ENCODE measurements at places on chromosomes 4 and X.

DNA sequence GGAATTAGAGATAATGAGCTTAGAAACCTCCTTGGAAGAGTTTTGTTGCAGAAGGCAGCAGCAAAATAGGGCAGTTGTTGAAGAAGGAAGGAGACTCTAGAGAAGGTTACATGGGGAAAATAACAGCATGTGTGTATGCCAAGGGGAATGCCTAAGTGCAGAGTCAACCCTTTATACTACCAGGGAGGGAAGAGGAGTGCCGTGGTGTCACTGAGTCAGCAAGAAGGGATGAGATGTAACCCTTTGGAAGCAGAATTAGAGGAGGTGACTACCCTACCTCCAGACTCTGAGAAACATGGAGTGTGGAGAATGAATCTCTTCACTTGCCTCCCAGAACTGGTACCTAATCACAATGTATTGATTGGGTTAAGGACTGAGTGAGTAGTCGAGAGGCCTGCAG is 6.7 kb upstream of the GABRE start:
- peak; percentile 64 for DNase-seq

GRCh38 chr4:125198916-125199315 is 115.8 kb upstream of the FAT4 start:
- DNase-seq: peak; percentile 23

- peak; percentile 9 for DNase-seq
Observed at GRCh38 chr4:47913861-47914219, 543 bp downstream of the NFXL1 start.

DNA sequence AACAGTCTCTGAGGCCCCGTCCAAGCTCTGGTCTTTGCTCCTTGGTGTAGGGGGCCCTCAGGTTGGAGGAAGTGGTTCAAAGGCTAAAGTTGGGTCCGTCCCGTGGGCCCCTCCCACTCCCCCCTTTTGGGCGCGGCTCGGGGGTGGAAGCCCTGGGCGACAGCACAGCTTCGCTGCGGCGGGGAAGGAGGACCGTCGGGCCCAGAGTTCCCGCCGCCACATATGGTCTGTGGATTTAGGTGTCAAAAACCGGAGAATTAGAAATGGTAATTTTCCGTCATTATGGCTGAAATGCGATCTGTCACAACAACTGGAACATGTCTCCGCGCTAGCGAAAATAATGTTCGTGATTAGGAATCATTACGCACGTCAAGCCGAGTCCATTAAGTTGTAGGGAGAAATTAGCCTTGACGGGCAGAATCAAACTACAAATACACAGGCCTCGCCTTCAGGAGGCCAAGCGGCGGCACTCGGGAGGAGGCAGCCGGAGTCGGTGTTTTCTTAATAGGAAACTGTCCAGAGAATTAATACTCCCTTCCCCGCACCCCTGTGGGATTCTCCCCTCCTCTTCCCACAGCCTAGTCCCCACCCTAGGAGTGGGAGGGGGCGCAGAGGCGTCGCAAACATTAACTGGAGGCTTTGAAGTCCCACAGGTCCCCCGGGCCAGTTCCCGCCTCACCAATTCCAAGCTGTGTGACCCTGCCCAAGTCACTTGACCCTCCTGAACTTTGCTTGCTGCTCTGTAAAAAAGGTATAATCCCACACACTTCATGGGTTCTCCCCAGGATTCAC is 15.0 kb downstream of the NKX3-2 start:
- DNase-seq: no peak

DNA sequence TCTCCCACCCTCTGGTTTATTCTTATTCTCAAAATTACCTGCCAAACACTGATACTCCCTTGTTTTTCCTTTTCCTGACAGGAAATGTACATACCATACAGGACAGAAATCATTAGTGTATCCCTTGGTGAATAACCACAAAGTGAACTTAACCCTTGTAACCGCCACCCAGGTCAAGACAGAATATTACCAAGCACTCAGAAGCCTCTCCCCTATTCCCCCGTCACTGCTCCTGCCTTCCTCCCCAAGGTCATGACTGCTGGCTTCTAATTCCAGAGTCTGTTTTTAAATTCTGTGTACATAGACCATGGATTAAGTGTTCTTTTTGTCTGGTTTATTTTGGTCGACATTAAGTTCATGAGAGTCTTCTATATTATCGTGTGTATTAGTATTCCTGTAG is 37.7 kb downstream of the HTT start:
- peak; percentile 88 for DNase-seq

- no peak for DNase-seq
Observed at GRCh38 chr4:54687887-54688841, 30.4 kb downstream of the KIT start.

DNA sequence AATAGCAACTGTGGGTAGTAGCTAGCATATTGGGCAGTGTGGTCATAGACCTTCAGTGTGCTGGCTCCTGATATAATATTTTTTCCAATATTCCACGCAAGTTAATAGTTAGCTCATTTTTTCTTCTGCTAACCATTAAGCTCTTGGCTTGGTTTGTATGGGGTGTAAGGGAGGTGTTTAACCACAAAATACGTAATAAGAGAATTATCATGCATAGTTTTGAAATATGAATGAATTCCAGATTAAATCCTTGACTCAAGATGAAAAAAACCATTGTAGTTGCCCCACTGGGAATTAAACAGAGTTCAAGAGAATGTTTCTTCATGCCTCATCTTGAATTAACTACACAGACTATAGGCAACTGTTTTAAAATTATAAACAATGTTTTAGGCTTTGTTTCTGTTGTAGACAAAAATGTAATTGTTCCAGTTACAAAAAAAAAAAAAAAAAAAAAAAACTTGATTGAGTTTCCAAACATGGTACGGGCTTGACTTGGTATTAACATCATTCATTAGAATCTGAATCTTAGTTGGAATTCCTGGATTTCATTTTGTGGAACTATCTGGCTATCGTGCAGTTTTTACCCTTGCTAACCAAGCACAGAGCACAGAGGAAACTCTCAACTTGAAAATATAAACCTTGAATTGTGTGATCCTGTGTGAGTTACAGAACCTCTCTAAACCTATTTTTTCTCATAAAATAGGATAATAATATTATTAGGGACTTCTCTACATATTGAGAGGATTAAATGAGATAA is 28.4 kb downstream of the CXCL1 start:
- DNase-seq: peak; percentile 87

- no peak for DNase-seq
Observed at GRCh38 chr4:147651563-147651962, 32.4 kb downstream of the PRMT9 start.

DNA sequence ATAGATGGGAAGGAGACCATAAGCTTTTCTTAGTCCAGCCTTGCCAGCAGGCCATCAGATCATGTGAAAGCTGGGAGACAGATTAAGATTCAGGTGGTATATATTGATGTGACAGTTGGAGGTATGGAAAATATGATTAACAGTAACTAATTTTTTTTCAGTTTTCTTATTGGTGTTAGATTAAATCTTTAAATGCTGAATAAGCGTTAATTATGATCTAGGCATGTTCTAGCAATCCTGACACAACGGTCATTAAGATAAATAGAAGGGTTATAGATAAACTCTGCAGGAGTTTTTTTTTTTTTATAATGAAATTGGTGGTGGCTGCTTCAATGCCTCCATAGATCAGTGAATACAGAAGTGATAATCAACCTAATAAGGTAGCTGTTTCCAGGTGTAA is 649.5 kb upstream of the TENM3 start:
- no peak for DNase-seq

- no peak for DNase-seq
Observed at GRCh38 chrX:122418758-122419157, 765.3 kb upstream of the GRIA3 start.

- DNase-seq: peak; percentile 19
Observed at GRCh38 chr4:85423431-85423830, 51.5 kb upstream of the ARHGAP24 start.

DNA sequence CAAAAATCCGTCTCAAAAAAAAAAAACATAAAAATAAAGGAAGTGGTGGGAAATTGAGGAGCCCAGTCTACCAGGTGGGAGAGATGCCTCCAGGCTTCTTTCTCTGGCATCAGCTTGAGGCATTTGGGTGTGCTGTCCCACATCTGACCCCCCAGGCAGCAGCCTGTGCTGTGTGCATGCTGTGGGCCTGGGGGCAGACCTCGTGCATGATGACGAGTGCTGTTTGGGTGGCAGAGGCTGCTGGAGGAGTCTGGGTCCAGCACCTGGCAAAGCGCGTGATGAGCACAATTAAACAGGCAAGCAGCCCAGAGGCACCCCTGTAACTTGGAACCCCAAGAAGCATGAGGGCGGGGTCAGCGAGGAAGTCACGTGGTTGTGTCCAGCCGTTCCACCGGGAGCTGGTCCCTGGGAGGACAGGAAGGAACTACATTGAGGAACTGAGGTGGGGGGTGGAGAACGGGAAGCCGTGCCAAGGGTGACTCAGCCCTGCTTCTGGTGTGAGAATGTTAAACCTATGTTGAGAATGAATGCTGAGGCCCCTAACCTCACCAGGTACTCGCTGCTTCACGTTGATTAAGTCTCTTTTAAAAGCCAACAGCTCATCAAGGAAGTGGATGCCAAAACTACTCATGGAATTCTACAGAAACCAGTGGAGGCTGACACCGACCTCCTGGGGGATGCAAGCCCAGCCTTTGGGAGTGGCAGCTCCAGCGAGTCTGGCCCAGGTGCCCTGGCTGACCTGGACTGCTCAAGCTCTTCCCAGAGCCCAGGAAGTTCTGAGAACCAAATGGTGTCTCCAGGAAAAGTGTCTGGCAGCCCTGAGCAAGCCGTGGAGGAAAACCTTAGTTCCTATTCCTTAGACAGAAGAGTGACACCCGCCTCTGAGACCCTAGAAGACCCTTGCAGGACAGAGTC is 6.1 kb downstream of the TACC3 start:
- peak; percentile 84 for DNase-seq

DNA sequence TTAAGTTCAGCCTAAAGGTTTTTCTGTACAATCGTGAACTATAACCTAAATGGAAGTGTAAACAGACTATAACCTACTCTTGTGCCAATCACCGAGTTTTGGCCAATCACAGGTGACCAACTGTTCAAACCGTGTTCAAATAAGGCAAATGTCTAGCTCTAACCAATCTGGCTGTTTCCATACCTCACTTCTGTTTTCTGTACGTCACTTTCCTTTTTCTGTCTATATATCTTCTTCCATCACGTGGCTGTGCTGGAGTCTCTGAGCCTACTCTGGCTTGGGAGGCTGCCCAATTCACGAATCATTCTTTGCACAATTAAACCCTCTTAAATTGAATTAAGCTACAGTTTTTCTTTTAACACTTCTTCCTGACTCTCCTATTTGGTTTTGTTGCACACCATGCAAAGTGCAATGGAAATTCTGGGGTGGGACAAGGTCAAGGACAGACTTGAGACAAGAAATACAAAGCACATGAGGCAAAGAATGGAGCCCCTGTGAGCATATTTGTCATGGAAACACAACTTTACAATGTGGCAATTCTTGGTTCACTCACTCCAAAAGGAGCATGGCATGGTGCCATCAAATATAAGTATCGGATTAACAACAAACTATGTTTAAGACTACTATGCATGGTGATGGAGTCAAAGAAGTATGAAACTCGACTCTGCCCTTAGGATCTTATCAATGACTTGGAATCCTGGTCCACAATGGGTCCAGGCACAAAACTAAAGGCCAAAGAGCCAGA is 115.7 kb upstream of the FAM9B start:
- peak; percentile 24 for DNase-seq

GRCh38 chr4:29541757-29542156 is 1178.4 kb upstream of the PCDH7 start:
- no peak for DNase-seq

DNA sequence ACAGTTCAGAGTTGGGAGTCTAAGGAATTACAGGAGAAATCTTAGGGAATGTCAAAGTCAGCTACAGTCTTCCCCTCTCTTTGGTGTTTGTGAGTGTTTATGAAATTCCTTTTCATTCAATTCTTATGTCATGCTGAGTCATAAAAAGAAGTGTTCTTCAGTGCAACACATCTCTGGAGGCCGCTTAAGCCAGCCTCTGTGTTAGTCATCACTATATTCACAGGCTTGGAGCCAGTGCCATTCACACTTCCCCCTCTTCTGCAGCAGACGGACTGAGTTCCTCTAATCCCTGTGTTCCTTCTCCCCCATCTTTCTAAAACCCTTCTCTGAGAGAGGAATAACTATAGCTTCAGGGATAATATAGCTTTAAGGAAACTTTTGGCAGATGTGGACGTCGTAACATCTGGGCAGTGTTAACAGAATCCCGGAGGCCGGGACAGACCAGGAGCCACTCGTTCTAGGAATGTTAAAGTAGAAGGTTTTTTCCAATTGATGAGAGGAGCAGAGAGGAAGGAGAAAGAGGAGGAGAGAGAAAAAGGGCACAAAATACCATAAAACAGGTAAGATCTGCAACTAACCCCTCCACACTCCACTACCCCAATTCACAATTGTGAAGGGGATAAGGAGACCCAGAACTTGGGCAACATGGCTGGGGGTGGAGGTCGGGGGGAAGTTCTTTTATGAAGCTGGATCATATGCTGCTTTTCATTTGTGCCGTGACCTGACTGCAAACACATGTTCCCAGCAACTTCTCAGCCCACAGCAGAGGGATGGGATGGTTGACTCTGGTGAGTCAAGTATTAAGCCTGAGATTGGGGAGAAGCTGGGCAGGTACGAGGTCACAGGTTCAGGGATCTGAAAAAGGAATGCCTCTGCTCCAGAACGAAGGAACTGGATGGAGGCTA is at the start of gene SRPX2:
Gene SRPX2 (plus strand): TSS at position 244 of the 905 bp plus-strand sequence. CDS start 2,124 bp downstream, outside the sequence.
- peak; percentile 92 for DNase-seq

DNA sequence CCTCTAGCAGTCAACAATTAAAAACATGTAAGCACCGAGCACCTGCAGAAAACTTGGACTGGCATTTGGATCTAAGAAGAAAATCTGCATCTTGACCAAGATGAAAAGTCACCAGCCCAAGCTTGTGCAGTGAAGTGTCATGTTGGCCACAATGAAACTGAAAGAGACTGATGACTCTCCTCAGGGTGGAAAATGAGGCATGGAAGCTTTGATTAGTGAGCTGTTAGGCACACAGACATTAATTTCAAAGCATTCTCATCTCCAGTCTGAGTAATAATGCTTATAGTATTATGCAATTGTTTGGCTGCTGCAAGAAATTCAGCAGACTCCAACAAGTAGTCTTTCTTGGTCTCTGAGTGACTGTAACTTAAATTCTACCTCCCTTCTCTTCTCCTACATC is 150.1 kb downstream of the AR start:
- peak; percentile 45 for DNase-seq

GRCh38 chr4:40214661-40215418 is 18.0 kb downstream of the RHOH start:
- no peak for DNase-seq

DNA sequence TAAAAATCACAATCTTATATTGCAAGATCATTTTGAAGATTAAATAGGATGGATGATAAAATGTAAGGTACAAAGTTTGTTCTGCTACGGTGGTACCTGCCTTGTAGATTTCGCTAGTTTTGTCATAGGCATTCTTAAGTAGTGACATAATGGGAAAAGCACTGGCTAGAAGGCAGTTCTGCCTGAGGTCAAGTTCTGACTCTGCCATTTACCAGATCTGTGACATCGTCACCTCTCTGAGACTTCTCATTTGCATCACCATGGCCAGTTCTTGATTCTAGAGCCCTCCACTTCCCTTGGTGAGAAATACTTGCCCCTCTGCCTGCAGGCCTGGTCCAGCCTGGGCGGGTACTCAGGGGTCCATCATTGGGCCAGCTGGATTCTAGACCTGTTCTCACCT is 85.2 kb downstream of the HS3ST1 start:
- no peak for DNase-seq

- peak; percentile 56 for DNase-seq
Observed at GRCh38 chrX:69229436-69229835, 64.2 kb upstream of the PJA1 start.

GRCh38 chr4:108048157-108048556 is 58.5 kb downstream of the HADH start:
- DNase-seq: no peak

- DNase-seq: peak; percentile 85
Observed at GRCh38 chr4:96675896-96676295, 836.0 kb downstream of the PDHA2 start.

GRCh38 chr4:70515367-70516250 is 2.8 kb upstream of the AMTN start:
- peak; percentile 92 for DNase-seq
